Dorsolateral prefrontal cortex (tissue), 122 donors: ENCODE measurements at places on chromosomes 5 and 9. TPM values are rescaled to one million over a fixed set of nuclear protein-coding genes. Genes with fewer than 3 reads are reported as not detected.
A peak's percentile ranks its signal among the peaks of the same experiment; 100 is the strongest.

GRCh38 chr9:111978616-111979015 is 82.0 kb downstream of the UGCG start:
- no peak for DNase-seq

- DNase-seq, result no peak
Measured at GRCh38 chr5:78308703-78309102, 14.2 kb upstream of the AP3B1 start.

DNA sequence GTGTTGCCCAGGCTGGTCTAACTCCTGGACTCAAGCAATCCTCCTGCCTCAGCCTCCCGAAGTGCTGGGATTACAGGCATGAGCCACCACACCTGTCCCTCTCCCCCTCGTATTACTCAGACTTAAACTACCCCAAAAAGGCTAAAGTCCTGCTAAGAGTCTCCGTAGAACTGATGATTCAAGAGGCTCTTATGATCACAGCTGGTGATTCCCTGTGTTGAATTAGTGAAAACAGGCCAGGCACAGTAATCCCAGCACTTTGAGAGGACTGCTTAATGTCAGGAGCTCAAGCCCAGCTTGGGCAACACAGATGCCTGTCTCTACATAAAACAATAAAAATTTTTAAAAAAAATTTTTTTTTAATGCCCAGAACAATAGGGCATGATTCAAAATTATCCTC is 9.2 kb downstream of the CDC26 start:
- DNase-seq, result no peak

GRCh38 chr5:107975568-107975967 is 304.8 kb upstream of the EFNA5 start:
- no peak for DNase-seq

DNA sequence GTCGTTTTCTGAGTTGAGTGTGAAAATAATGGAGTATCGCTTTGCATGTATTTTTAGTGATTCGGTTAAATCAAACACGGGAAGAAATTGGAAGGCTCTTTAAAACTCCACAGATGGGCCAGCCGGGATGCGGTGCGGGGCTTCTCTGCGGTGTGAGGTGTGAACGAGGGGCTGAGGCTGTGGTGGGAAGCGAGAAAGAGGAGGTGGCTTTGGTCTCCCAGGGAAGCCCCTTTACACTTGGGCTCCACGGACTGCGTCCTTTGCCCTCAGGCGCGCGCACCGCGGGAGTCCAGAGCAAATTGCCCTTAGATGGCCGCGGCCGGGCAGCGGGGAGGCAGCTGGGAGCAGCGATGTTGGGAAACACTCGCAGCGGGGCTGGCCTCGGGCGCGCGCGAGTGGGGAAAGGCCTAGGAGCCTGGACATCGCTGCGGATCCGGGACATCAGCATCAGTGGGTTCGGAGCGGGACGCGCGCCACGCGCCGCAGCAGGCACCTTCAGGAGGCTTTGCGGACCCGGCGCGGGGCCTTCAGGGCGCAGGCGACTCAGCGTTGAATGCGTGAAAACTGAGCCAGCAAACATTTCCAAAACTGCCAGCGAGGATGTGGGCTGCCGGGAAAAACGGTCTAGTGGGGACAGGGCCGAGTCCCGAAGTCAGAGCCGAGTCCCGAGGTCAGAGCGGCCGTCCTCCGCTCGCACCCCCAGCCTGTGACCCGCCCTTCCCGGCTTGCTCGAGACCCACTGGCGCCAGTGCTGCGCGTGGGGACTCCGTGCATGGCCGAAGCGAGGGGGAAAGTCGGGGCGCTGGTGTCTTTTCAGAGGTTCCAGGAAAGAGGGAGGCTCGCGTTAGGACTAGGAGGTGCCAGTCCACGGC is 6.5 kb downstream of the IRX1 start:
- DNase-seq, result no peak

DNA sequence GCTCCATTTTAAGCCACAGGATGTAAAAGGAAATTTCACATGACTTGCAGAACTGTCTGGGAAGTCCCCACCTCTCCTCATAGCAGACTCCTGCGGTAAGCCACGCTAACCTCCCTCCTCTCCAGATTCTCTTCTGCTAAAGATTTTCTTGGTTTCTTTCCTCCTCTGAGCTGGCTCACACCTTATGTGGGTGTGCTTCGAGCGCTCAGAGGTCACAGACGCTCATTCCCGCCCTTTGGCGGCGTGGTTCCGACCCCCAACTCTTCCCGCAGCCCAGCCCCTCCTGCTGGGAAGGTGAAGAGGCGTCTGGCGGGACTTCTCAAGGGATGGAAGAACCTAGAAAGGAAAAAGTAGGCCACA is 32.9 kb upstream of the CDK20 start:
- no peak for DNase-seq

GRCh38 chr9:130862747-130863146 is 27.7 kb downstream of the ABL1 start:
- peak; percentile 40 for DNase-seq

DNA sequence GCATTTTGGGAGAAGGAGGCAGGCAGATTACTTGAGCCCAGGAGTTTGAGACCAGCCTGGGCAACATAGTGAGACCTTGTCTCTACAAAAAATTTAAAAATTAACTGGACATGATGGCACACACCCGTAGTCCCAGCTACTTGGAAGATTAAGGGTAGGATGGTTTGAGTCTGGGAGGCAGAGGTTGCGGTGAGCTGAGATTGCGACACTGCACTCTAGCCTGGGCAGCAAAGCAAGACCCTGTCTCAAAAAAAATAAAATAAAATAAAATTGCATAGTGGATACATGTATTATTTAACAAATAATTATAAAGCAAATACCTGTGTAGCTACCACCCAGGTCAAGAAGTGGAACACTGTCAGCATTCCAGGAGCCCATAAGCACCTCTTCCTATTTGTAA is 90.1 kb downstream of the CDC42SE2 start:
- no peak for DNase-seq

DNA sequence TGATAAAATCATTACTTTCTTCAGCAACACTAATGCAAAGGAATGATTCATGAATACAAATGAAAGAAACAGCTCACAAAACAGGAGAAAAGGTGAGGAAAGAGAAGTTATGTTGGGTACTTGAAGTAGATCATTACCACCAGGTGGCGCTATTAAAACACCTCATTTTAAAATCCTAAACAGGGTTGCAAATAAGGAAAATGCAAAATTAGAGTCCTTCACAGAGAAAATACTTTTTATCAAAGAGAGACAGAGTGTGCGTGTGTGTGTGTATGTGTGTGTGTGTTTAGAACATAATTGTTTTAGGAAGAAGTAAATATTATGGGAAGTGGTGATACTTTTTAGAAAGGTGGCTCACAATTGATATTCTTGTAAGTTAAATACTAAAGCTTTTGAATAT is 49.5 kb upstream of the CD180 start:
- DNase-seq, result no peak

DNA sequence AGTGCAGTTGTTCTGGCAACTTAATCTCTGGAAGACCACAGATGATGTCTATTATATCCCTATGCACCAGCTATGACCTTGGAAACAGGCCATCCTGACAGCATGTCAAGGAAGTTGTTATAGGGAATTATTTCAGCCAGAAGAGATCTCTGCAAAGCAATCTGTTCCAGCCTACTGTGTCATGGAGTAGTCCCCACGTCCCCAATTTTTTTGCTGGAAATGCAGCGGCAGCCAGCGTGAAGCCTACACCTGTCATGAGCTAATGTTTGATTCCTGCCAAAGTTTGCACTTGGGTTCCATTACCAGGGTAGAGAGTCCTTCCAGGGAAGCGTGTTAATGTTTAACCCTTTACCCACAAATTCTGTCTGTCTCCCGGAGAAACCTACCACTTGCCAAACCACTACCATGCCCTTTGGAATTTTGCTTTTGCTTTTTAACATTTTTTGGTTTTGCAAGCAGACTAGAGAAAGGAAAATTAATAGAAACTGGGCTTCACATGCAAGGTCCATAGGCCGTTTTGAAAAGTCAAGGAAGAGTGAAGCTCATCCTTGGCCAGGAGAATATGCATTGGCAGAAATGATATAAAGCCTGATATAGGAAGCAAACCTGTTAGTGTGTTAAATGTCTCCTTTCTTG is 174.9 kb upstream of the SPRY4 start:
- DNase-seq, result no peak

- no peak for DNase-seq
Measured at GRCh38 chr9:17776735-17777134, 197.9 kb downstream of the SH3GL2 start.

DNA sequence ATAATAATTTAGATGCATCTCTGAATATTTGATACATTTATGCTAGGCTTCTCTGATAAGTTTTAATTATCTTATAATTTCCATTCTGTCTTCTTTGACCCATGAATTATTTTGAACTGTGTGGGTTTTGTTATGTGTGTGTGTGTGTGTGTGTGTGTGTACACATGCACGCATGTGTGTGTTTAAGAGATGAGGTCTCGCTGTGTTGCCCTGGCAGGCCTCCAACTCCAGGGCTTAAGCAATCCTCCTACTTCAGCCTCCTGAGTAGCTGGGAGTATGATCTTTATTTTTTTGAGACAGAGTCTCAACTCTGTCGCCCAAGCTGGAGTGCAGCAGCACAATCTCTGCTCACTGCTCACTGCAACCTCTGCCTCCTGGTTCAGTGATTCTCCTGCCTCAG is 75.4 kb downstream of the NDUFAF2 start:
- no peak for DNase-seq

Gene LCN15
- total RNA-seq, result 4.2 TPM

Gene ATOSB
- 21.9 TPM for total RNA-seq

Gene ISL1
- not detected for total RNA-seq

Gene REXO4
- 25.8 TPM for total RNA-seq

Gene AP3B1
- total RNA-seq, result 33.7 TPM
